ENCODE measurements at places on chromosomes 4 and X.
A peak's percentile ranks its signal among the peaks of the same experiment; 100 is the strongest.

DNA sequence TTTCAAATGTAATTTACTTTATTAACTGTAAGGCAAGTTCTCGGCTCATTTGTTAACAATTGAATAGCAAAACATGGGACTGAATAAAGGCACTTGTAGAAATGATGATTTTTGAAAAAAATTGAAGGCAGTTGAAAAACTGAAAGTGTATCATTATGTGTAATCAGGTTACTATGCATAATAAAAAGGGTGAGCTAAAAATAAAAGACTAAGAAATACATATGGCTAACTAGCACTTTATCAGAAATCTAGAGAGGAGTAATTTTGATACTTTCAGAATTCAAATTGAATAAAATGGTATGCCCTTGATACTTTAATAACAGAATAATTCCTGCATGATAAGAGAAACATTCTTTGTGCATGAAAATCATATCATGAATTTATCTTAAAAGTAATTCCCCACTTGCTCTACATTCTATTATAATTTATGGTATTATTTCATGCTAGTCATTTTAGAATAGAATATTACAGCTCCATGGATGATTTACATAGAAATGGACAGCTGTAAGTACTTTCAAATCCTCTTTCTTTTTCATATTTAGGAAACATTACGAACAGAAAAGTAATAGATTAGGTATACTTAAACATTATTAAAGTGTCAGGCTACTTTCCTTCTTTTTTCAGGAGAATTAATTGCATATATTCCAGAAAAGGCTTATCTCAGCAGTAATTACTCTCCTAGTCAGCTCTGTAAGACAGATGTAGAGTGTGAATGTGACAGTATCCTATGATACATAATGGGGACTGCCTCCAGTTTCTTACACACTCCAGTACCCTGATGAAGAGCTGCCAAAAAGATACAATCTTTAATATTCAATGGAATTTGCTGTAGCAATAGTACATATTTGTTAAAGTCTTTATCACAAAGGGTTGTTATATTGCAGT lies 697.3 kb downstream of the CCSER1 start:
- no peak for DNase-seq

DNA sequence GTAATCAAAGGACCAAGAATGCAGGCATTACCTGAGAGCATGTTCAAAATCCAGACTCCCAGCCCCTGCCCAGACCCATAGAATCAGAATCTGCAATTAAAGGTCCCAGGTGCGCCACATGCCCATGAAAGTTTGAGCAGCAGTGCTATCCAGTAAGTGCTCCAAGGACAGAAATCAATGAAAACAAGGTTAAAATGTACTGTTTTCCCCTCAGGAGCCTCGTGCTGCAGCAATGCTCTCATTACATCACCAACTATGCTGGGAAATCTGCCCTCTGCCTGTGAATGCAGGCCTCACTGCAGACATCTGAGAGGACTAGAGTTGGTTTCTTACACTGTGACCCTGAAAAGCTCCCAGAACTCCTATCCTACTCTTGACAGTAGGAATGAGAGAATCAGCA lies 21.1 kb downstream of the ANXA5 start:
- DNase-seq, result no peak

DNA sequence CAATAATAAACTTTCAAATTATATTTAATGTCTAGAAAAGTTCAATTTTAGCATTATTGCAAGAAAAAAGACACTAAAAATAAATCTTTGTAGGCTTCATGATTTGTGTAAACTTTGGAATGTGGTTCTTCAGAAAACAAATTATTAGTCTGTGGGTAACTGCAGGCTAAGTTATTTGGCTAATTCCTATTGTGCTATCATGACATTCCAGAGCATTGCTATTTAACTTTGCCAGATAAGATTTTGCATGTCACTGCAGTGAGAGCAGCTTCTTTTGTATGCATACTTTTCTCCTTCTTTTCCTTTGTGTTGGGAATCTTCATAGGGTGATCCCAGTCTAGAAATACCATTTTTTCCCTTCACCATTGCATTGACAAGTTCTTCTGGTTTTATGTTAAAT lies 130.0 kb downstream of the AWAT2 start:
- DNase-seq, result peak; percentile 70

GRCh38 chr4:22500128-22500611 lies 15.7 kb downstream of the ADGRA3 start:
- no peak for DNase-seq

DNA sequence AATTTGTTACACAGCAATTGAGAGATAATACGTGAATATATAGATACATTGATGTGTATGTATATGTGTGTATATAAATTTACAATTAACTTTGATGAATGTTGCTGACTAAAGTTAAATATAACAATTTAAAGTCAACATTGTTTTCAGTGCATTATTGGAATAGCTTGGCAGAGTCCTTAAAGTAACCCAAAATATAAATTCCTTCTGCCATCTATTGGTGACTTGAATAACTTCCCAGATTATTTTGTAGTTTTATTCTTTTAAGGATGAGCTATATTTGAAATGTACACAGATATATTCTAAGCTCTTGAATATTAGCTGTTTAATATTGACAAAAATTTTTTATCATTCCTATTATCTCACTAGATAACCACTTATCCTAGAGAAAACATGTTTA lies 298.2 kb upstream of the FSTL5 start:
- peak; percentile 23 for DNase-seq

DNA sequence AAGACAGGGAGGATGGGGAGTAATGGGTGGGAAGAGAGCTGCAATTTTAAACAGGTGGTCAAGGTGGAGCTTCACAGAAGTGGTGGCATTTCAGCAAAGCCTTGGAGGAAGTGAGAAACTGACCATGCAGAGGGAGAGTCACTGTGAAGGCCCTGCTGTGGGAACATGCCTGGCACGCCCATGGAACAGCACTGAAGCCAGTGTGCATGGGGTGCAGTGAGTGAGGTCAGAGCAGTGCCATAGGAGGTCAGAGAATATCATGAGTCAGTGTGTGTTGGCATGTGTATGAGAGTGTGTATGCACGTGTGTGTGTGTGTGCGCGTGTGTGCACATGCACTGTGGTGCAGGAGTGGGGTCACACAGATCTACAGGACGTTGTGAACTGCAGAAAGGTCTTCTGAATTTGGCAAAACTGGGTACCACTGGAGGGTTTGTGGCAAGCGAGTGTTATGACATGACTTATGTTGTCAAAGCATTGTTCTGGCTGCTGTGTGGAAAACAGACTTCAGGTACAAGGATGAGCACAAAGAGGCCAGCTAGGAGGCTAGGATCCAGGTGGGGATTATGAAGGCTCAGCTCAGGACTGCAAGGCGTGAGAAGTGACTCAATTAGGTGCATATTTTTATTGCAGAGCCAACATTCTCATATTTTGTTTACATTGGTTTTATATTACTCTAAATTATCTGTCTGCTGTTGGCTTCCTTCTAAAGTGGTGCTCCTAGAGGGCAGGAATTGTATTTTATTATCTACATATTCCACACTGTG lies 34.0 kb downstream of the ZNF827 start:
- no peak for DNase-seq

DNA sequence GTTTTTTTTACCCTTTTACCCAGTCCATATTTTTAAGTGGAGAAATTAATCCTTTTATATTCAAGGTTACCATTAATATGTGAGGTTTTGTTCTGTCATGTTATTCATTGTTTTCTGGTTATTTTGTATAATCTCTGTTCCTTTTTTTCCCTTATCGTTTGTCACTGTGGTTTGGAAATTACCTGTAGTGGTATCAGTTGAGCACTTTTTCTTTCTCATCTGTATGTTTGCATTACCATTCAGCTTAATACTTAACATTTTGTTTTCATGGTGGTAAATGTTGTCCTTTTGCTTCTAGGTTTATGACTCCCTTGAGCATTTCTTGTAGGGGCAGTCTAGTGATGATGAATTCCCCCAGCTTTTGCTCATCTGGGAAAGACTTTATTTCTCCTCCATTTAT lies 6.6 kb downstream of the ETDC start:
- no peak for DNase-seq

DNA sequence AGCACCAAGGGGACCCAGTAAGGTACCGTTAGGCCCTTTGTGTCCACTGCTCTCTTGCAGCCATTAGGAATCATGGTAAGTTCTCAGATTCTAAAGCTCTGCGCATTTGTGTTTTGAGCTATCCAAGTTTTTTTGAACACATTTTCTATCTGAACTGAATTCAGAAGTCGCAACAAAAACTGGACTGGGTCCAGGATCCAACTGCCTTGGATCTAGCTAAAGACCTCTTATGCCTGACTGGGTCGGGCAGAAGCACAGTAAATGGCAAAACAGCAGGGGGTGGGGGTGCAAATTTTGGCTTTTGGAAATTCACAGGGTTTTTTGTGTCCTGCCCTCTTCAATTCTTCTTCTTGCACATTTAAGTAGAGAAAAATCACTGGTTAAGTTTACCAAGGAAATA lies 30.0 kb downstream of the RCHY1 start:
- no peak for DNase-seq

GRCh38 chr4:120821977-120822376 lies 100.5 kb downstream of the PRDM5 start:
- no peak for DNase-seq

GRCh38 chrX:6885909-6886308 lies 261.6 kb upstream of the STS start:
- DNase-seq, result no peak

DNA sequence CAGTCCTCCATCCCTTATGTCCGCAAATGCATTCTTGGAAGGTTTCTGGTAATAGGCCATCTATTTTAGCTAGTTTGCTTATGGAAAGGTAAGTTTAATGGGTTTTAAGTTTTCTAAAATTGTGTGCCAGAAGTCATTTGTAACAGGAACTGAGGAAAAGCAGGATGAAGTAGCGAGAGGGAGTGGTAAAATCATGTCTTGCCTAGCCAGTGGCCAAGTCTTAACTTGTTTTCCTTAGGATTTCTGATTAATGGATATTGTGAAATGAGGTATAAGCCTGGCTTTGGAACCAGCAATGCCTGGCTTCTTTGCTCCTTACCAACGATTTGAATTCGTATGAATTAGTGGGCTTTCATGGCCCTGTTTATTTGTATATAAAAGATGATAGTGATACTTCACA lies 7.3 kb downstream of the SEC24B start:
- DNase-seq, result no peak

- DNase-seq, result peak; percentile 50
Observed at GRCh38 chr4:107120661-107121060, 84.5 kb upstream of the DKK2 start.

- DNase-seq, result no peak
Observed at GRCh38 chrX:154026136-154027021, 6.7 kb upstream of the IRAK1 start.

DNA sequence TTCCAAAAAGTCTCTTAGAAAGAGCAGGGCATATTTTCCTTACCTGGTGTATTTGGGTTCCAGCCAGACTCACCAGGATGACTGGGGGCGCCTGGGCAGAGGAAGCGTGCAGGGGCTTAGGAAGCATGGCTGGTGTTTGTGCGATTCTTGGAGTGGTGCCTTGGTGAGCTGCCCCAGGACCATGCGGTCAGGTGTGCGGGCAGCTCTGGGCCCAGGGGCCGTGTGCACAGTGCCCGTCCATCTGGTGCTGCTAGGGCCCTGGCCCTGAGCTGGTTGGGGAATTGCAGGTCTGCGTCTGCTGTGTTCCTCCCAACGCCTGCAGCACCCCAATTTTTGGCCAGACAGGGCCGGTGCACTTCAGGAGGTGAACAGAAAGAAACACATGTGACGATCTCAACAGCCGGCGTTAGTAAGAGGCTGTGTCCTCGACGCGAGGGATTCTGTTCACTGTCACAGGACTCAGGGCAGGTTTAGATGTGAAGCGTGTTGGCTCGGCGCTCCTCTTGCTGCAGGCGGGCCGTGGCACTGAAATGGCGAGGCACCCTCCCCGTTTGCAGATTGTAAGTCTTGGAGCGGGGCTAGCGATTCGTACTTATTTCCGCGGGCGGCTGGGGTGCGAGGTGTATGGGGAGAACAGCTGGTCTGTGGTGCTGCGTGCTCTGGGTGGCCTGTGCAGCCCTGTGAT lies 15.2 kb downstream of the RGS12 start:
- no peak for DNase-seq

GRCh38 chr4:7252051-7252450 lies 59.7 kb downstream of the SORCS2 start:
- no peak for DNase-seq

GRCh38 chr4:59039046-59039445 lies 1928.9 kb upstream of the IGFBP7 start:
- no peak for DNase-seq

DNA sequence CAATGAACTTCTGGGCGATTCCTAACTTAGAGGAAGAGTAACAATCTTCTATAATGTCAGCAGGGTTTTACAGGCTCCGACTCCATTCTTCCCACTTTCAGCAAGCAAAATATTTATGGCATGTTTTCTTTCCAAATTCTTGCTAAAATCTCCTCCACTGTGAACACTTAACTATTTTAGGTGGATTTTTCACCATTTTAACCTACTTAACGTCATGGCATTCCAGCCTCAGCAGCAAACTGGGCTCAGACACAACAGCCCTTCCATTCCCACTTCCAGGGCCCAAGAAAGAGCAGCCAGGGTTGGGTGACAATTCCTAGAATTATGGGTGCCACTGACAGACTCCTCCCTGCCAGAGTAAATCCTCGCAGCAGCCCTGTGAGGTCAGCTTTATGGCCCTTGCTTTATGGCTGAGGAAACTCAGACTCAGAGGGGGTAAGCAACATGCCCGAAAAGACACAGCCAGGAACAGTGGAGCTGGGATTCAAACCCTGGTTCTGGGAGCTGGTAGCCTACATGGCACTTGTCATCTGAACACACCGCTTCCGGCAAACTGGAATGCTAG lies 112.8 kb upstream of the MAP3K15 start:
- DNase-seq, result peak; percentile 81

Measured in fibroblast of skin of back (primary cell).